ENCODE measurements at places on chromosomes 16 and 17. TPM values are rescaled to one million over a fixed set of nuclear protein-coding genes. Genes with fewer than 3 reads are reported as not detected.

The KRTAP2-2 gene
- total RNA-seq, result not detected

The TMED6 gene
- 0.11 TPM for total RNA-seq

The PRR35 gene
- 0.11 TPM for total RNA-seq

The RPL19 gene
- 2,019 TPM for total RNA-seq

The C1QTNF8 gene
- total RNA-seq, result not detected

The RDM1 gene
- total RNA-seq, result 1.5 TPM

The TEKT1 gene
- total RNA-seq, result not detected

The VASN gene
- 94.3 TPM for total RNA-seq

The IL17C gene
- not detected for total RNA-seq

The G6PC1 gene
- total RNA-seq, result not detected

The SULT1A4 gene
- total RNA-seq, result 1.1 TPM

The SULT1A3 gene
- total RNA-seq, result 3.4 TPM

The PALB2 gene
- 15.5 TPM for total RNA-seq

The BCAR1 gene
- 52.8 TPM for total RNA-seq

The NPIPB8 gene
- under 0.01 TPM for total RNA-seq

The BEAN1 gene
- total RNA-seq, result 0.12 TPM

The ABCC11 gene
- 0.11 TPM for total RNA-seq

The KRT14 gene
- not detected for total RNA-seq

The SCGB1C2 gene
- not detected for total RNA-seq

The PROCA1 gene
- total RNA-seq, result 1.7 TPM

The CORO7 gene
- total RNA-seq, result 25.6 TPM

The PYY gene
- total RNA-seq, result not detected

The DECR2 gene
- 15.9 TPM for total RNA-seq

The CCL8 gene
- total RNA-seq, result not detected

The ITGA3 gene
- total RNA-seq, result 211 TPM

The TNP2 gene
- total RNA-seq, result not detected

The MT4 gene
- total RNA-seq, result not detected

The OR3A3 gene
- total RNA-seq, result 0.33 TPM

The EFCAB13 gene
- total RNA-seq, result 12.9 TPM

The AMDHD2 gene
- total RNA-seq, result 97.8 TPM

The PLD6 gene
- total RNA-seq, result 6.4 TPM

The HOXB6 gene
- 0.62 TPM for total RNA-seq

The RHOT1 gene
- total RNA-seq, result 45.6 TPM

The MT1H gene
- not detected for total RNA-seq

The CACNA1G gene
- 0.12 TPM for total RNA-seq

The NDRG4 gene
- 12.1 TPM for total RNA-seq

The CTRL gene
- 0.33 TPM for total RNA-seq

The CD300LG gene
- total RNA-seq, result not detected

The TBC1D3L gene
- 3.9 TPM for total RNA-seq

The PMFBP1 gene
- 0.66 TPM for total RNA-seq

The CUEDC1 gene
- total RNA-seq, result 6.1 TPM

Data from uterine smooth muscle cell (primary cell).